ENCODE measurements at places on chromosomes 16 and 17.

DNA sequence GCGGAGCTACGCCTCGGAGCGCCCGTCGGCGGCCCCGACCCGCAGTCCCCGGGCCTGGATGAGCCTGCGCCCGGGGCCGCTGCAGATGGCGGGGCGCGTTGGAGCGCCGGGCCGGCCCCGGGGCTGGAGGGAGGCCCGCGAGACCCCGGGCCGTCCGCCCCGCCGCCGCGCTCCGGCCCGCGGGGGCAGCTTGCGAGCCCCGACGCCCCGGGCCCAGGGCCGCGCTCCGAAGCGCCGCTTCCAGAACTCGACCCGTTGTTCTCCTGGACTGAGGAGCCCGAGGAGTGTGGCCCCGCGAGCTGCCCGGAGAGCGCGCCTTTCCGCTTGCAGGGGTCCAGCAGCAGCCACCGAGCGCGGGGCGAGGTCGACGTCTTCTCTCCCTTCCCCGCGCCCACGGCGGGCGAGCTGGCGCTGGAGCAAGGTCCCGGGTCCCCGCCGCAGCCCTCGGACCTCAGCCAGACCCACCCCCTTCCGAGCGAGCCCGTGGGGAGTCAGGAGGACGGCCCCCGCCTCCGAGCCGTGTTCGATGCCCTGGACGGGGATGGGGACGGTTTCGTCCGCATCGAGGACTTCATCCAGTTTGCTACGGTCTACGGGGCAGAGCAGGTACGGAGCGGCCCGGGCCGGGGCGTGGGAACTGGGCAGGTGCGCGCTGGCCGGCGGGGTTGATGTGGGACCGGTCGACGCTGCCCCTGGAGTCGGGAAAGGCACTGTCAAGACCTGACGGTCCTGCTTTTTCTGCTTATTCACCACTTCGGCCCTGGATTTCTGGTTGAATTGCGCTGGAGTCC, 861 bp downstream of the RAB11FIP3 start:
- no peak for DNase-seq

DNA sequence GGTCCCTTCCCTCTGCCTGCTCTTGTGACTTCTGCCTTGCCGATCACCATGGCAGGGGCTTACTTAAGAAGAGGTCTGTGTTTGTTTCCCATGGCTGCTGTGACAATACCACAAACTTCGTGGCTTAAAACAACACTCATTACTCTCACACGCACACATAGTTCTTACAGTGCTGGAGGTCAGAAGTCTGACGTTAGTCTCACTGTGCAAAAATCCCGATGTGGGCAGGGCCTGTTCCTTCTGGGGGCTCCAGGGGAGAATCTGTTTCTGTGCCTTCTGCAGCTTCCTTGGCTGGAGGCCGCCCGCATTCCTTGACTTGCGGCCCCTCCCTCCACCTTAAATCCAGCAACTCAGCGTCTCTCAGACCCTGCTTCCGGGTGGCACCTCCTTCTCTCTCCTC, 249.2 kb upstream of the GSE1 start:
- DNase-seq, result no peak

DNA sequence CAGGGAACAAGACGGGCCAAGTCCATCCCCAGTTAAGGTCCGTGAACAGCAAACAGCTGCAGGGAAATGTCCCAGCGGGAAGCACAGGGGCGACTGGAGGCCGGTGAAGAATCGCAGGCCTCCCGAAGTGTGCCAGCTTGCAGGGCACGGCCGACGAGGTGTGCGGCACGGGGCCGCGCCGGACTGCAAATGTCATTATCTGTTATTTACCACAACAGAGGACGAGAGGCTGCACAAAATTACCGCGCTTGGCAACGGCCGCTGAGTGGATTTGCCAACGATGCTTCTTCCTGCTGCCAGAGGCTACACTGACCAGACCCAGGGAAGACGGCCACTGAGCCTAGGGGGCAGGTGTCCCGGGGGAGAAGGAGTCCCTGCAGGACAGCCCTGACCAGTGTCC, 53.1 kb downstream of the RPH3AL start:
- no peak for DNase-seq

DNA sequence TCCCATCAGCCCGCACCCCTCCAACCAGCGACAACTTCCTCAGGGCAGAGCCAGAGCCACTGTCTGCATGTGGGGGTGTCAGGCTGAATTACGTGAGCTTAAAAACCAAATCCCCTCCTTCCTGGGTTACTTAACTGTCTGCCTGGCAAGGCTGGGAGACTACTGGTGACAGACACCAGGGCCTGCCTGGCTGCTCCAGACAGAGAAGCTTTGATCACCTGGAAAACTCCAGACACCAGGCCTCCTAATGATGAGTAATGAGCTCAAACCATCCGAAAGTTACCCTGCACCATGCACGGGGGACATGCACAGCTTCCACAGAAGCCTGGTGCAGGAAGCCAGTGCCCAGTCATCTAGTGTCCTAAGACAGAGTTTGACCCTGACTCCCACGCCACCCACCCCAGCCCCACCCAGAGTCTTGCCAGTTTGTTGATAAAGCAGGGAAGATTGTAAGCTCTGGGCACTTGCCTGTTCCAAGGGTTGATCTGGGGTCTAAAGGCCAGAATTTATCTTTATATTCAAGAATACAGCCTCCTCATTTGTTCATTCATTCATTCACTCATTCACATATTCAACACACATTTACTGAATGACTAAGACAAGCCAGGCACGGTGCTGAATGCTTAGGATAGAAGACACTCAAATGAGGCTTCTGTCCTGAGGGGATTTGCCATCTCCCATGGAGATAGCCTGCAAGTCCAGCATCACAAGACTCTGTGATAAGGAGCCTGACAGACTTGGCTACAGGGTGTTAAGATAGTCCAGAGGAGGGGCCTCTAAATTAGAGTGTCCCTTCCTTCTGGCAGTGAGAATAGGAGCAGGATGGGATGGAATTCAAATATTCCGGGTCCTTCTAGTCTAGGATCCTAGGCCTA, 7.2 kb upstream of the CCDC182 start:
- DNase-seq, result no peak

DNA sequence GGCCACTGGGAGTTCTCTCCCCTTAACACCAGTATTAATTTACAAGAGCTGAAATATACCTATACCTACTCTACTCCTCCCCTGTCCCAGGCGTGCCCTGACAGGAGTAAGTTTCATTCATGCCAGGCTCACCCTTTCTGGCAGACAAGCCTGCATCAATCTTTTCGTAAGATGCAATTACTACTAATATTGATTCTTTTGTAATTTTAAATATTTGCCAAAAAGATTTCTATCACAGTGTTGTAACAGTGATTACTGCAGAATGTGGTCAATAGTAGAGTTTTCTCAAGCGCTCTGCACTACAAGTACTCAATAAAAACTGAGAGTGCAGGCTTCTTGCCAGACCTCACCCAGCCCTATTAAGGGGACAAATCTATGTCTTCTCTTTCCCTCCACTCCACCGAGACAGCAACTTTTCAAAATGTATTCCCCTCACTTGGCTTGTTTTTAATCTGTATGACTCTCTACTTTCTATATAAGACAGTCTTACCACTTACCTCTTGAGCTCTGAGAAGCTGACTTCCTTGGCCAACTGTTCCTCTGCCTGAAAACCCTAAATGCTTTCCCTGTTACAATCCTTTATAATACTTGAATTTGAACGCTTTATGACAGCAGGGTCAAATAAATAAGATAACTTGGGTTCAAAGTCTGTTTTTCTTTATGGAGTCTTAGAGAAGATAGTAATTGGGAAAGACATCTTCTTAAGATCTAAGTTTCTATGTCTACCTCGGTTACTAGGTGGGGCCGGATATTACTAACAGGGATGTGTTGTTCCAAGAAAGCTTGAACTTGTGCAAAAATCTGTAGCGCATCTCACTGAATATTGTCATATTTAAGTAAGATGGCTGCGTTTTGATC, at the start of gene TMIGD1:
Gene TMIGD1 (minus strand): TSS at position 555 of the 858 bp plus-strand sequence. CDS start 1,924 bp downstream, outside the sequence.
- DNase-seq, result no peak

- no peak for DNase-seq
These were observed 69.8 kb downstream of the DYNLRB2 start for GRCh38 chr16:80610481-80611156.

DNA sequence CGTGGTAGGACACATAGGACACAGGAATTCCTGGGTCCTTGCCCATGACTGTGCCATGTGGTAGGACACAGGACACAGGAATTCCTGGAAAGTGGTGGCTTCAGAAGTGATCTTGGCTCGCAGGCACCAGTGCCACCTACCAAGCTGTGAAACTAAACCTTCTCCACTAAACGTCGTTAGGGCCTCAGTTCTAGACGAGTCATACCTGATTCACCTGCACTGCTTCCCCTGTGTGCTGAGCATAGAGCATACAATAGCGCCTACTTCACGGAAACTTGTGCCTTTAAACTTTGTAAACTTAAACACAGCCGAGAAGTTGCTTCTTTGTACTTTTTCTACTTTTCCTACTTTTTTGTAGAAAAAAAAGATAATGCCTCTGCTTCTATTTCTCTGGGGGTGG, 4.8 kb downstream of the SOX8 start:
- DNase-seq, result no peak

DNA sequence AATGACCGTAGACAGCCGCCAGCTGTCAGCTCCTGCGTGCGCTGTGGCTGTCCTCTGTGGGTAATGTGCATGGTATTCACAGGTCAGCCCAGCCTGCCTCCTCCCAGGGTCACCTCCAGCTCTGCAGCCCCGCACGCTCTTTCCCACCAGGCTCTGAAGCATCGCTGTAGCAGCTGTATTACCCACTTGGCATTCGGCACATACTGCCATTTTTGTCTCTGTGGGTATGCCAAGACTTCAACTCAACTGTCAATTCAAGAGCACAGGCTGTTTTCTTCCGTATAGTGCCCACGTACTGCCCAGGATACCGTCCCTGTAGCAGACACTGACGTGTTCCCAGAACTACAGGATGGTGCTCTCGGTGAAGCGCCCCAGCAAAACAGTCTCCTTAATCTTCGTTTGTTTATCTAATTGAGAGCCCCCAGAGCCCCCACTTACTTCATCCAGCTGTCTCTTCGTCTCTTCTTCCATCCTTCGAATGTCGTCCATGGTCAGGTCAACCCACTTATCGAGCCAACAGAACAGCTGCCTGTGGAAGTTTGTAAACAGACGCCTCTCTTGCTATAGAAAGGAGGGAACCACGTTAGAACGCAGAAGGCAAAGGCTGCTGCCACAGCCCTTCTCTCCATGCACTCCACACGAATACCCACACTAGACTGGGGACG, 17.4 kb upstream of the INPP5K start:
- DNase-seq, result no peak

GRCh38 chr17:35345445-35345925, 27.9 kb downstream of the SLFN11 start:
- DNase-seq, result no peak

All from COLO829 (cell line).